Activated T-helper 17 cell treated with anti-CD3 and anti-CD28 coated beads, Interleukin-2, amount 50 U/mL, for 72 hours (primary cell): ENCODE measurements at places on chromosomes 1 and 21.

- ATAC-seq = no peak
Measured at GRCh38 chr1:118987468-118988185, 516 bp downstream of the TBX15 start.

GRCh38 chr1:54975356-54976108, 4.9 kb upstream of the TMEM61 start:
- ATAC-seq = no peak

DNA sequence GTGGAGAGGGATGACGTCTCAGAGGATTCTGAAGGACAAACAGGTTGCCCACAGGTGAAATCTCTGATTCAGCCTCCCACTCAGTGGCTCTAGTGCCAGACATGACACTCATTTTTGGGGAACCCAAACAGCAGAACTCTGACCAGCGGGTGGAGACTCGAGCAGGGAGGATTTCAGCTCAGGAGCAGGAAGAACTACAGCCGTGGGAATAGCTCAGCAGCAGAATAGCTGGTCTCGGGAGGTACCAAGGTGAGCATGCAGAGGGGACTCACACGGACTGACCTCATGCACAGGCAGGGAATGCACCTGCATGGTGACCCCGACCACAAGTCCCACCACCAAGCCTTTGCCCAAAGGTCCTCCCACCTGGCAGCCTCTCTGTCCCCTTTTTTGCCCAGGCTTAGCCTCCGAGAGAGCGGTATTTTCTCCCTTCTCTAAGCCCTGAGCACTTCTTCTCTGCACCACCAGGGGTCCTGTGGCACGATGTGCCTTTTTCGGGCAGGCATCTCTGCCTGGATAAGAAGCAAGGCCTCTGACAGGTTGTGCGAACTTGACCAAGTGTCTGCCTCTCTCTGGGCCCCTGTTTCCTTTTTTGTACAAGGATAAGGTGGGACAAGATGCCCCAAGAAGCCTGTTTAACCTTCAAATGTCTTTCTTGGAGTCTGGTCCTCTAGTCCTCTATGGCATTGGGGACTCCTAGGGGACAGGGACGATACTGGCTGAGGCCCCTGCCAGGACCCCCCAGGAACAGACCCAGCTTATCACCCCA, 8.8 kb upstream of the FGR start:
- ATAC-seq = peak; percentile 93

GRCh38 chr1:221797506-221797905, 55.6 kb upstream of the DUSP10 start:
- no peak for ATAC-seq

DNA sequence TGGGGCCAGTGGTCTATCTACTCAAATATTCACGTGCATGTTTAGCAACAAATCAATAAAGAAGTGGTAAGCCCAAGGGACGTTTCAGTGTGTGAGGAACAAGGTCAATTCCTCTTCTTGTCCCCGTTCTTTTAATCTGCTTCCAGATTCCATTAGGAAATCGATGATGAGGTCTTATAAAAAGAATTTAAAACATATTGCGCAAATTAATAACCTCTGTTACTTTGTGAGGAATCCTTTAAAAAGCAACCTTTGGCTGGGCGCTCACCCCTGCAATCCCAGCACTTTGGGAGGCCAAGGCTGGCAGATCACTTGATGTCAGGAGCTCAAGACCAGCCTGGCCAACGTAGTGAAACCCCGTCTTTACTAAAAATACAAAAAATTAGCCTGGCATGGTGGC, 113.0 kb upstream of the TMPRSS2 start:
- no peak for ATAC-seq

DNA sequence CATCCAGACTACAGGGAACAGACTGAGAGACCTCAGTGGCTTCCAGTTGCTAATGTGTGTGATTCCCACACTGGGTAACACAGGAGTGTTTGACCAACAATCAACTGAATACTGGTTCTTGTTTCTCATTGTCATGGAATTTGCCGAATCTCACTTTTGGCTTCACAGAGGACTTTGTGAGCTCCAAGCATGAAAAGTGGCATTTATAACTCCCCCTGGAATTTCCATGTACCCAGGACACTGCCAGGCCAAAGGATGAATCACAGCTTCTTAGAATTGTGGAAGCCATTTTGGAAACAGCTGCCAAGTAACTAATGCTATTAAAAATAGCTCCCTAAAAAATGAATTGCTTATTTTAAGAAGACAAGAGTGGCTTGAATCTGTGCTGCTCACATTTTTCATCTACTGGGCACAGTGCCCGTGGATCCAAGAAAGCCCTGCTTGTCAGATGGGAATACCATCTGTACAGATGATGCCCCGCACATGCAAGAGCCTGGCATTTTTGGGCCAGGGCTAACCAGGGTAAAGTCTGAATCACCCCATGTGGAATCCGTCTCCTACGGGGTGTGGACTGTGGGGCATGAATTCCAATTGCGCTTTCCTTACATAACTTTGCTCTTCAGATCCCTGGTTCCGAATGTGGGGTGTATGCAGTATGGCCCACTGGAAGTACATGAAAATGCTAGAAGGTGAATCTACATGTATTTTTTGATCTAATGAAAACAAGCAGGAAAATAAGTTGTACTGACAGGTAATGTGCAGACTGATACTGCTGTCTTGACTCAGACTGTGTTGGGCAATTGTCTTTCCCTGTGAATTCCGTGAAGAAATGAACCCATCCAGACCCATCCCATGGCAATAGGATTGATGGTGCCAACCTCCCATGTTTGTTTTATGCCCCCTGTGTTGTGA, 487.3 kb downstream of the SIPA1L2 start:
- ATAC-seq = no peak

DNA sequence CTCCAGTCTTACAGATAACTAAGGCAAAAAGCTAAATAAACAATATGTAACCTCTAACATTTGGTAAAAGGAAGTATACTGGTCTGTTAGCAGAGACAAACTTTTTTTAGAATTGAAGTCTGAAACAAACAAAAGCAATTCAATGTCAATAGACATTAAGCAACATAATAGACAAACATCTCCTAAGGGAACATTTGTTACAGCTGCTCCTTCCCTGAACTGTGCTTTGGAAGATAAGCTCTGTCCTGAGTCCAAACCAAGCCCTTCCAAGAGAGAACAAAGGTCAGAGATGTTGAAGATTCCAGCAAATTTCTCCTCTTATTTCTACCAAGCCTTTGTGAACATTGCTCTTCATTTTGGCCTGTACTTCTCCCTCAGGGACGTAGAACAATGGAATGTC, 25.3 kb downstream of the FMO2 start:
- ATAC-seq = no peak

DNA sequence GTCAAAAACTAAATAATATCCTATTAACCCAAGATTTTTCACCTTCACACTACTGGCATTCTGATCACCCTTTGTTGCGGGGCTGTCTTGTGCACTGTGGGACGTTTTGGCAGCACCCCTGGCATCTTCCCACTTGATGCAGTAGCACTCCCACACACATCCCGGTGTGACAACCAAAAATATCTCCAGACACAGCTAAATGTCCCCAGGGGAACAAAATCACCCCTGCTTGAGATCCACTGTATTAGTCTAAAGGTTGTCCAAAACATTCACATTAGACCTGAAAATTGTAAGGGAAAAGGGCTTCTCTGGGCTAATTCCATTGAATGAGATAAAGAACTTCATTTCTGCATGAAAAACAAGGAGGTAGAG, 37.8 kb downstream of the PLEKHO1 start:
- peak; percentile 23 for ATAC-seq

DNA sequence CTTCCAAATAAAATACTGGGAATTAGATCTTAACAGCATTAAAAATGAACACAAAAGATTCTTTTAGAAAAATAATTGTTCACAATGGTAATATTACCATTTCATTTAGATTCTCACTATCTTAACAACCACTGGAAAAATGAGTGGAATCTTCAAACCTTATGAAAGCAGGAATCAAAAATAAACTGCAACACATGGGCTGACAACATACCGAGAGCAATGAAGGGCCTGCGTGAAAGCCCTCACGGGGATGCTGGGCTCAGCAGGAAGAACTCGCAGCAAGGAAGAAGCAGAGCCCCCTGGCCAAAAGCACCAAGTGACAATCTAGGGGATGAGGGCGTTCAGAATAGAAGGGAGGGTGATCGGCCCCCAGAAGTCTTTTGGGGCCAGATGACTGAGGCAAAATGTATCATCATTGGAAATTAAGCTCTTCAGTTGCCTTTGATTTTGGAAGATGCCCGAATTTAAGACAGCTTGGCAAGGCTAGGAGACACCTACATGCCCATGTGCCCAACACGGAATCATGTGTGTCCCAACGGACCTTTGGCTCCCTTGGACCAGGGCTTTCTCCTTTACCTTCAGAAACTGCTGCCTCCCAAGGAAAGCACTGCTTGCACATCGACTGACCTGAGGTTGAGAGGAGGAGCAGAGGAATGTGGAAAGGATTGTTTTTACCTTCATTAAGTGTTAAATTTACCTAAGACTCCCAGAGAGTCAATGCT, 103.9 kb downstream of the TGFBR3 start:
- ATAC-seq = no peak

- ATAC-seq = no peak
Measured at GRCh38 chr1:84689514-84690396, 506 bp downstream of the SSX2IP start.

DNA sequence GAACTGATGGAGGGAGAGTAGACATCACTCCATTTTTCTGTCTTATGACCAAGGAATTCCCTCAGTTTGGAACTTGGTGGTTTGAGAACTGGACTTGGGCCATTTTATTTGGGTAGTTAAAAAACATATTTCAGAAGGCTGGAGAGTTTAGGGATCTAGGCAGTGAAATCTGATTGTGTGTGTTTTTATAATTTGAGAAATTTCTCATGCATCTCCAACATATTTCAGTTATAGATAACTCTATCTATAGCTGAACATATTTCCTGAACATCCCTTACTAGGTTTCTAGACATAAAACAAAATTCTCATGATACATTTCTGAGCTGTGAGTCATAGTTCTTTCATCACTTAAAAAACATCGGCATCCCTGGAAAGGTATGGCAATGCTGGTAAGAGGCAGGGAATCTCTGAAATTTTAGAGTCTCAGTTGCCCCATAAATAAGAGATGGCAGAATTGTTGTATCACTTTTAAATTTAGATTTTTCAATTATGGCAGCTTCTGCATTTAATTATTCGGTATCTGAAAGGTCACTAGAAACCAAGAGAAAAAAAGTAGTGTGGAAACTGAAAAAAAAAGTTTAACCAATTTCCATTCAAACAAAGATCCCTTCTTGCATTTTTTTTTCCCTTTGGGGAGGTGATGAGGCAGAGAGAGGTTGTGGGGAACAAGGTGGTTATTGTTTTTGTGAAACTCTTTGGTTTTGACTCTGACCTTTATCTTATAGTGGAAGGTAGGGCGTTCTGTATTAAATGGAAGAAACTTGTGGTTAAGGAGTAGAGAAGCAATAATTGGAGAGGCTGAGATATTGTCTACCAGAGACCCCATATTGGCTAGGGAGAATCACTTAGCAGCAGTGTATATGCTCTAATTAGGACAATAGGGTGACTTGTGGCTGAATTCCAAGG, 102.9 kb downstream of the FASLG start:
- peak; percentile 77 for ATAC-seq

- no peak for ATAC-seq
Measured at GRCh38 chr1:183845681-183846080, 40.8 kb downstream of the RGL1 start.

DNA sequence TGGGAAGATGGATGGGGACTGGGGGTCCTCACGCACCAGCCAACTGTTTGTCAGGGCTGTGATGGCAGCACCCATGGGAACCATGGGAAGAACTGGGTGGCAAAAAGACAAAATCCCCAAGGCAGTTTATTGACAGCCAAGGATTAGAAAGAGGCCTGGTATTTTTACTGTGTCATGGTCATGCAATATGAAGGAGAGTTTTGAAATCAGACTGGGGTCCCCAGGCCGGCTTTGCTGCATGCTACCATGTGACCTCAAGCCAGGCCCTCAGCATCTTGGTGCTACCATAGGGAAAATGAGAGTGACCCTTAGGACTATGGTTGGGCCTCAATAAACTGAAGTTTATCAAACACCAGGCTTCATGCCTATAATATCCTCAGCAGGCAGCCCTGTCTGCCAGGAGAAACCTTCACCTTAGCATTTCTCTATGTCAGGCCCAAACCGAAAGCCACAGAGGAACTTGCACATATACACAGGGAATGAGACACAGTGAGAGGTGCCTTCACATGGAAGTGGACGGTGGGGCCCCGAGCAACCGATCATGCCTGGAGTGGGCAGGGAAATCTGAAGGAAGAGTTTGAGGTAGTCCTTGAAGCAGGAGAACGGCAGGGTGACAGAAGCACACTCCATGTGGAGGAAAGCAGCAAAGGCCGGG, 203.2 kb downstream of the HIVEP3 start:
- ATAC-seq = no peak

DNA sequence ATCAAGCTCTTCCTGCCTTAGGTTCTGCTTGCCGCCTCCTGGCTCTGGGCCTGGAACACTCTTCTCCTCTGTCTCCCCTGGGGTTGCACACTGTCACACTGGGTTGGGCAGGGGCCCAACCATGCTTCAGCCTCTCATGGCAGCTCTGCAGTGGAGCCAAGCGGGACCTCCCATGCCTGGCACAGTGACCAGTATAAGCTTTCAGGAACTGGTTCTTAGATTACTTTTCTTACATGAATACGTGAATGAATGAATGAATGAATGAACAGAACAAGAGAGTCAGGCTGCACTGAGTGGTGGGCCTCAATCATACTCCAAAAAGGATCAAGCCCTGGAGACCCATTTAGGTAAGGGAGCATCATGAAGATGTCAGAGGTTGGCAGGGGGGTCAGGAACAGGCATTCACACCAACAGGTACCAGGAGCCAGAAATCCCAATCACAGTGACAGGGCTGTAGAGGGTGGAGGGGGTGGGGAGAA, 30.8 kb upstream of the TMEM125 start:
- ATAC-seq = no peak

DNA sequence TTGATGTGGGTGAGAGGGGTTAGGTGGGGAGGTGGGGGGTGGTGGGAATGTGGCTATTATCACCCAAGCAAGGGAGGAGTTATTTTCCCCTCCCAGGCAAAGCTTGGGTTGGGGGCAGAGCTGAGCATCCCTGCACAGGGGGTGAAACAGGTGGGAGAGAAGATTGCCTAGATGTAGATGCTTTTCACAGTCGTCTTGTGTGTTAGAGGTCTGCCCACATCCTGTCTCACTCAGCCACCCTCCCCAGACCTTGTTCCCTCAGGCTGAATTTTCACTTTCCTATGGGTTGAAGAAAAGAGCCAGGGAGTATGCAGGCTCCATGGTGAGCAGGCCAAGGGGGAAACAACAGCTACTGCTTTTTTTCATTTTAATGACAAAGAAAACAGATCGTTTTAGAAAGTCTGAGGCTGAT, 223.5 kb downstream of the KIF26B start:
- peak; percentile 64 for ATAC-seq
